Prostate gland (tissue), 2 donors: ENCODE measurements at places on chromosomes 1 and 21. TPM values are rescaled to one million over a fixed set of nuclear protein-coding genes. Genes with fewer than 3 reads are reported as not detected.

The UBIAD1 gene
- total RNA-seq, result 23.2 TPM

DNA sequence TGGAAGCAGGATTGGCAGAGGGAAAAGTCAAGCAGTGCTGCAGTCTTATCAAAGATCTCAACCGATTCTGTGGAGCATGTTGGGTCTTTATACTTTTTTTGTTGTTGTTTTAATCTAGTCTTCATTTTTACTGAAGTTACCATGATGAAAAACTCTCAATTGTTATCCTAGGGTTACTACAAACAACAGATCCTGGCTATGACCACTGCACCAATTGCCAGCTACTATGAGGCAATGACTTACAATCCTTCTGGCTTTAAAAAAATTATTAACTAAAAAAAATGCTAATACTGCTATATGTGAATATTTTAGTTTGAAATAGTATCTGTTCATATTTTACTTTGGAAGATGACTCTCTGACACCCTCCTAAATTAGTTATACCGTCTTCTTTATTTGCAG lies 145.9 kb downstream of the CNIH3 start:
- DNase-seq, result no peak
- H3K4me1 ChIP-seq, result no peaks in the 10 kb centered on the region
- H3K27ac ChIP-seq, result no peak overlapping the region
- no peak overlapping the region for H3K4me3 ChIP-seq
- H3K27me3 ChIP-seq, result no peaks in the 10 kb centered on the region

DNA sequence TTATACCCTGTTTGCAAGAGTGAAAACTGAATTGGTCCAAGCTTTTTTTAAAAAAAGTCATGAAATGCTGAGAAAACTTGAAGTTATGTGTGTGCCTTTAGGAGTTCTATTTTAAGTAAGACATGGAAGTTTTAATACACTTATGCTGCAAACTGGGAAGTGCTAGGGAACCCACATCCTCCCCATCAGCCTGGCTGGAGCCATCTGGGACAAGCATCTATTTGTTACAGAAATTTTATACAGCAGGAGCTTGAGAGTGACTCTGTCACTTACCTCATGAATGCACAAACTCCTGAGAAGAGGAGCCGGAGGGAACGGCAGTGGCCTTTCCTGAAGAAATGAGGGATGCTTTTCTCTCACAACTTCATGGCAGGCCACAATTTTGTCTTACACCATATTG lies 78.2 kb upstream of the SLC44A3 start:
- H3K27me3 ChIP-seq, result no peaks in the 10 kb centered on the region
- H3K27ac ChIP-seq, result no peak overlapping the region
- peaks cover 7% of the 10 kb centered on the region for H3K4me1 ChIP-seq
- H3K4me3 ChIP-seq, result no peak overlapping the region
- H3K36me3 ChIP-seq, result no peaks in the 10 kb centered on the region

DNA sequence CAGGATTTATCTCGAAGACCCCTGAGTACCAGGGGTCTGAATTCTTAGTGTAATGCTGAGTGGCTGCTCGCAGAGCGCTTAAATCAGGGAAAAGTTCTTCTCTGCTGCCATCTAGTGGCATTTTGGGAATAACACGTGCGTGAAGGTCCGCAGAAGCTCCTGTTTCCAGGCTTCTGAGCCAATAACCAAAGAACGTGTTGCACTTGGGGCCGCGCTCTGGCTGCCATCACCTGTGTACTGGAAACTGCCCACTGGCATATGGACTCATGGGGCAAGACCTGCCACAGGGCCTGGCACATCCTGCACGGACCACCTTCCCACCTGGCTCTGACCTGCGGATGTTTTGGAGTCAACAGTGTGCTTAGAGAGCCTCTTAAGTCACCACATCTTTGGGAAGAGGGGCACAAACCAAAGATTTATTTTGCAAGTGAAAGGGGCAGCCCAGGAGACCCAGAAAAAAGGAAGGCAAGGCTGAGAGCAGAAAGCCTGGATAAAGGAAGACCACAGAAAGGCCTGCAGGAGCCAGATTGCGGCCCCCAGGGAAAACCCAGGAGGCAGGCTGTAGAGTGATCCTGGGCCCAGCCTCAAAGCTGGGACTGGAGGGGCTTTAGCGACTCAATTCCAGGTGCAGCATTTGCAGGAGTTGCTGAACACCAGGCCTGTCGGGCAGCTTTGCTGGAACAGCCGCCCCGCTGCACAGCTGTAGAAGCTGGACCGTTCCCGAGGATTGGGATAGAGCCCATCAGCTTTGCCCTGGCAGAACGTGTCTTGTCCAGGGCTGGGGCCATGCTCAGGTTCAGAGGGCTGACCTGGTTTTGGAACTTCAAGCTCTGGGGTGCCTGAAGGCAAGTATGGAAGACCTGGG lies 13.0 kb downstream of the CHIT1 start:
- no peak overlapping the region for H3K27ac ChIP-seq
- H3K36me3 ChIP-seq, result no peaks in the 10 kb centered on the region
- no peak overlapping the region for H3K4me3 ChIP-seq

GRCh38 chr1:153386500-153386901 lies 4.4 kb downstream of the S100A8 start:
- no peaks in the 10 kb centered on the region for H3K36me3 ChIP-seq
- H3K4me3 ChIP-seq, result no peak overlapping the region
- no peaks in the 10 kb centered on the region for H3K27me3 ChIP-seq
- no peaks in the 10 kb centered on the region for H3K4me1 ChIP-seq
- H3K27ac ChIP-seq, result no peak overlapping the region

GRCh38 chr1:24199291-24199900 lies 12.3 kb upstream of the IFNLR1 start:
- H3K4me1 ChIP-seq, result peaks cover 7% of the 10 kb centered on the region
- H3K27ac ChIP-seq, result no peak overlapping the region
- peak; percentile 51 for DNase-seq
- no peaks in the 10 kb centered on the region for H3K36me3 ChIP-seq
- H3K4me3 ChIP-seq, result no peak overlapping the region

DNA sequence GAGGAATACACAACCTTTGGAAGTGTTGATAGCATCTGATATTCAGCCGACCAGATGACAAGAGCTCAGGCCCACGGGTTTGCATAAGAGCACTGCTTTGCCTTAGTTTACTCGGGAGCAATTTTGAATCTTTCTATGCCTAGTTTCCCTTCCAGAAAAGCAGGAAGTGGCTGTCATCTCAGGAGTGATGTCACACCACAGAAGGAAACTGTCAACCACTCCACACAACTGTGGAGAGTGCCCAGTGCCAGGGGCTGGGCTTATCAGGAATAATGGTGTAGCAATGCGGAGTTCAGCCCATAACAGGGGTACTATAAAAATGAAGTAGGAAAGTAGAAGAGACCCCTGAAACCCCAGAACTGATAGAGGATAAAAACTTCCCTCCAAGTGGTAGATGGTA lies 28.4 kb downstream of the NTPCR start:
- DNase-seq, result no peak
- H3K27ac ChIP-seq, result no peak overlapping the region
- peaks cover 6% of the 10 kb centered on the region for H3K36me3 ChIP-seq

The OR2T11 gene
- total RNA-seq, result not detected

GRCh38 chr1:32612189-32612881 lies 38.0 kb downstream of the ZBTB8OS start:
- no peaks in the 10 kb centered on the region for H3K27me3 ChIP-seq
- H3K36me3 ChIP-seq, result no peaks in the 10 kb centered on the region
- peak; percentile 59 for DNase-seq
- H3K4me3 ChIP-seq, result peak overlapping the region; percentile 26

DNA sequence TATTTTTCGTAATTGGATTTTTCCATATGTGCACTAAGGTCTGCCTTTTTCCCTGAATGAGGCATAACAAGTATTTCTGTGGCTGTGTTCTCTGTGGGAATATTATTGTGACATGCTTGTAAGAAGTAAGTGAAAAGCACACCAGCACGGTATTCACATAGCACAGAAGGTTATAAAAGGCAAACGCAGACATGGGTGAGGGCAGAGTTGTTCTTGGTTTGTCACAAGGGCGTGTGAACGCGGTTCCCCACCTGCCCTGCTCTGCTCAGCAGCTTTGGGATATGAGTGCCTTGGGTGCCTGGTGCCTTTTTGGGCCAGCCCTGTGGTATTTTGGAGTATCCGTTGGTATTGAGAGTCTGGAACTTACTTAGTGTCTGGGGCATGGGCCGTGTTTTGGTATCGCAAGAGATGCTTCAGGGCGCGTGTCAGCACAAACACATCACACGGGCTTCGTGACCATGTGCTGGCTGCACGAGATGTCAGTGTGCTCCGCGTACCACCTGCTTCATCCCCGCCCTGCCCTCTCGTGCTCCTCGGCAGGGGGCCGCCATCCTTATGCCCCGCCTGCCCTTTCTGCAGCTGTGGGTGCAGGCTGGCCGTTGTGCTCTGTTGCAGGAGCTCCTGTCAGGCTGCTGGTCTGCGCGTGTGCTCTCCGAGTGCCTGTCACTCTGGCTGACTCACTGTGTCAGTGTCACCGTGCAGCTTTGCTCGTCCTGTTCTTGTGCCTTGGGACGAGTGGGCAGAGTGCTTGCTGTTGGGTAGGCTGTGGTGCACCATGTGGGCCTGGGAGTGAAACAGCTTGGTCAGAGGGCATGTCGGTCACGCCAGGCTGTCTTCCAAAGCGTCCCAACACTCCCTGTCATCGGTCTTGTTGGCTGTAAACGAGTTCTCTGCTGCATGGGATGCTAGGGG lies 15.0 kb downstream of the SKI start:
- H3K27ac ChIP-seq, result no peak overlapping the region
- no peaks in the 10 kb centered on the region for H3K36me3 ChIP-seq
- no peak for DNase-seq
- H3K4me1 ChIP-seq, result peaks cover 36% of the 10 kb centered on the region
- no peak overlapping the region for H3K4me3 ChIP-seq

GRCh38 chr1:244970236-244970743 lies 105.9 kb upstream of the HNRNPU start:
- H3K4me3 ChIP-seq, result peak overlapping the region; percentile 71
- H3K4me1 ChIP-seq, result peaks cover 6% of the 10 kb centered on the region
- H3K27me3 ChIP-seq, result no peaks in the 10 kb centered on the region
- H3K36me3 ChIP-seq, result no peaks in the 10 kb centered on the region

The IL24 gene
- not detected for total RNA-seq

The ODR4 gene
- 30.1 TPM for total RNA-seq

GRCh38 chr1:226884116-226884625 lies 13.8 kb downstream of the PSEN2 start:
- peak overlapping the region; percentile 7 for H3K27ac ChIP-seq
- H3K27me3 ChIP-seq, result no peaks in the 10 kb centered on the region
- H3K36me3 ChIP-seq, result no peaks in the 10 kb centered on the region
- peak; percentile 27 for DNase-seq
- peaks cover 20% of the 10 kb centered on the region for H3K4me1 ChIP-seq

GRCh38 chr21:39082656-39083376 lies 100.4 kb downstream of the PSMG1 start:
- no peak overlapping the region for H3K4me3 ChIP-seq
- no peaks in the 10 kb centered on the region for H3K27me3 ChIP-seq
- no peaks in the 10 kb centered on the region for H3K36me3 ChIP-seq
- DNase-seq, result peak; percentile 67
- peak overlapping the region; percentile 67 for H3K27ac ChIP-seq

The IQCC gene
- 5.2 TPM for total RNA-seq

DNA sequence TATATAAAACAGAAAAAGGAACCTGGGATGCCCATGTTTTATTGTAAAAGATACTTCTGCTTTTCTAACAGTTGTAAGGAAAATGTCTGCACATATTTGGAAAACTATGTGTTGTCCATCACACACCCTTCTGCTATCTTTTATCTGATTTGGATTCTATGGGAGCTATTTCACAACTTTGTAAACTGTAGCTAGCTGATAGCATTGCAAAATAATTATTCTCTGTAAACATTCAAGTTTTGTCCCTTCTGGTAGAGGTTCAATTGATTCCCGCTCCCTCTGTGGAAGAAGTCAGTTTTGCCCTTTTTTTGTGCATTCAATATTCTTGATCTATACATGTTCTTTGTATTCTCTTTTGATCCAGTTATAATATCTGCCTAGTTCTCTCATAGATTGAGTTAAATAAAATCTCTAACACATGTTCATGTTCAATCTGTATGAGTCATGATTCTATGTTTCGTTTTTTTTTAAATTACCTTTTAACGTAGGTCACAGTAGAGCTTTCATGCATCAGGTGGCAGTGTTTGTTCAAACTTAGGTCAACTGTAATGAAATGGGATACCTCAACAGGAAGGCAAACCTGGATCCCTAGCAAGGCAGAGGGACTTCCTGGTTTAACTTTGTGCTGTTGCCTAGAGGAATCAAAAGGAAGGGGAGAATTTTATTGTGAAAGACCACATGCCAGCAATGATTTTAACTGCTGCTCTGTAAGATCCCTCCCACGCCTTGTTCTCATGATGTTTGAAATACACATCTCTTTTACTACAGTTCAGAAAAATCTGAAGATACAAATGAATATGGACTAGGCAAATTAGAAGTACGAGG lies 26.0 kb upstream of the BCL9 start:
- H3K36me3 ChIP-seq, result no peaks in the 10 kb centered on the region
- H3K4me1 ChIP-seq, result peaks cover 5% of the 10 kb centered on the region
- peak overlapping the region; percentile 49 for H3K27ac ChIP-seq
- H3K4me3 ChIP-seq, result no peak overlapping the region
- peak; percentile 77 for DNase-seq
- H3K27me3 ChIP-seq, result no peaks in the 10 kb centered on the region

The TNFRSF9 gene
- total RNA-seq, result not detected

DNA sequence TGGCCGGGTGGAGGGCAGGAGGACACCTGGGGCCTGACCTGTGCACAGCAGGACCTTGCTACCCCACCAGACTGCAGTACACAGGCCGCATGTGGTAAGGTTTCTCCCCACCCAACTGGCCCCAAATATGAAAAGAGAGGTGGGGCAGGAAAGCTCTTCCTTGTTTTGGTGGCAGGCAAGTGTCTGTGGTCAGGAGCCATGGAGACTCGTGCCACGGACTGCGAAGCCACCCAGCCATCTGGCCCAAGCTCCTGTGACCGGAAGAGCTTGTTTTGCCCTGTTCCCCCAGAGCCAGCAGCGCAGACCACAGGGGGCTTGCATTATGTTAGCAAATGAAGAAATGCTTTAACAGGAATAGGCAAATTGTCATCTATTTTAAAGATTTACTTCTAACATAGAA lies 54.9 kb downstream of the OLIG1 start:
- no peak overlapping the region for H3K4me3 ChIP-seq
- no peak overlapping the region for H3K27ac ChIP-seq
- no peaks in the 10 kb centered on the region for H3K27me3 ChIP-seq
- H3K4me1 ChIP-seq, result peaks cover 4% of the 10 kb centered on the region

DNA sequence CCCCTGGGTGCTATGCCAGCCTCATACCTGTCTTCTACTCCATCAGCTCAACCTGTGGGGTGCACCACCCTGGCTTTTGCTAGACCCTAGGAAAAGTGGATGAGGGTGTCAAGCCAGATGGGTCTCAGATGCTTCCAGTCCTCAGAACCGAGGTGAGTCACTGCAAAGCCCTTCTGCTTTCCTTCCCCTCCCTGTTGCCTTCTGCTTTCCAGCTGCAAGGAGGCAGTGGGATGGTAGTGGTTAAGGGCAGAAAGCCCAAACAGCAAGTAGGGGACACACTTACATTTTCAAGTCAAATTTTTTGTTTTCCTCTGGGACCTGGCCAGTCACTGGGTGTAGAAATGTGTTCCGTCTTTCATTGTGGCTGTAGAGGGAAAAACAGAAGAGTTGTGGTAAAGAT lies 60.7 kb upstream of the GOLT1A start:
- no peak overlapping the region for H3K4me3 ChIP-seq
- DNase-seq, result no peak
- no peaks in the 10 kb centered on the region for H3K36me3 ChIP-seq
- H3K27me3 ChIP-seq, result no peaks in the 10 kb centered on the region
- H3K4me1 ChIP-seq, result no peaks in the 10 kb centered on the region

The IVL gene
- total RNA-seq, result 0.46 TPM

The LEFTY2 gene
- 7.9 TPM for total RNA-seq
